ENCODE measurements at places on chromosomes 3 and 15. TPM values are rescaled to one million over a fixed set of nuclear protein-coding genes. Genes with fewer than 3 reads are reported as not detected.

The LRTM1 gene
- total RNA-seq: not detected

The CA12 gene
- 0.11 TPM for total RNA-seq

GRCh38 chr3:122555275-122556071 is 8.6 kb downstream of the PARP9 start:
- DNase-seq: no peak

GRCh38 chr3:40366203-40367162 is 20.5 kb upstream of the ENTPD3 start:
- DNase-seq: no peak

The RTP1 gene
- not detected for total RNA-seq

- DNase-seq: no peak
Measured at GRCh38 chr3:61687206-61687605, 125.8 kb downstream of the PTPRG start.

GRCh38 chr3:58175437-58176184 is 35.2 kb downstream of the DNASE1L3 start:
- DNase-seq: no peak

DNA sequence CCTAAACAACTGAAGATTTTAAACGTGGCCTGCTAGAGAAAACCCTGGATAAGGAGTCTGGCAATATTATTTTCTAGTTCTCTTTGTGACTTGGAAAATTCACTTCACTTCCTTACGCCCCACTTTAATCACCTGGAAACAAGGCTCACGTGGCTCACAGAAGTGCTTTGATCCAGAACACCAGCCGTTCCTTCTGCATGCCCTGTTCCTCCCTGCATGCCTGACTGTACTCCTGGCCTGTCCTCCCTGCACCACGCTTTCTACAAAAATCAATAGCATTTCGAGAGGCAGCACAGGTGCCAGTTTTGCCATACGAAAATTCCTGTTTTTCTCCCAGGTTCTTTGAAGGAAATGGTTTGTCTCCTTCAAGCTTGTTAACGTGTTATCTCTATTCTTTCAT is 474.2 kb upstream of the RGMA start:
- DNase-seq: no peak

- peak; percentile 47 for DNase-seq
Measured at GRCh38 chr15:41993472-41994170, 21.3 kb upstream of the EHD4 start.

DNA sequence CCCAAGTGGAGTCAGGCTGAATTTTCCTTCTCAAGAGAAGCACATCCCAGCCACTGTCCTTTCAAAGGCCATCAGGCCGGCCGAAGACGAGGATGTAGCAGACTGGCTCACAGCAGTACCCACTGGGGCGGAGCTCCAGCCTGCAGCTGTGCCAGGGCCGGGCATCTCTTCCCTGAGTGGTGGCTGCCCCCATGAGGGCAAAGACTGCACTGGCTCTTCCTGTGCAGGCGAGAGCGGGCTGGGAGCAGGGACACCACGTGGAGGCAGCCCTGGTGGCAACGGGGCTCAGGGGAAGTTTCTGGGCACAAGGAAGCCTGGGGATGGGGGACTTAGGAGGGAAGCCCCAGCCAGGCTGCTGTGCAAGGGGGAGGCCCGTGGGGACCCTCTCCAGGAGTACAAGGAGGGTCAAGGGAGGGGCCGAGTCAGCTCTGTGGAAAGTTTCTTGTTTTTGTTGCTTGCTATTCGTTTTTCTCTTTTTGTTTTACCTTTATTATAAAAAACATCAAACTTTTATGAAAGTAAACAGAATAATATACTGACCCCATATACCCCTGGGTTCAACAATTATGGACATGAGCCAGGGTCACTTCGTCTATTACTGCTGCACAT is 66.1 kb downstream of the RPN1 start:
- DNase-seq: no peak

The SOX2 gene
- total RNA-seq: not detected

The WDR49 gene
- total RNA-seq: 3.4 TPM

DNA sequence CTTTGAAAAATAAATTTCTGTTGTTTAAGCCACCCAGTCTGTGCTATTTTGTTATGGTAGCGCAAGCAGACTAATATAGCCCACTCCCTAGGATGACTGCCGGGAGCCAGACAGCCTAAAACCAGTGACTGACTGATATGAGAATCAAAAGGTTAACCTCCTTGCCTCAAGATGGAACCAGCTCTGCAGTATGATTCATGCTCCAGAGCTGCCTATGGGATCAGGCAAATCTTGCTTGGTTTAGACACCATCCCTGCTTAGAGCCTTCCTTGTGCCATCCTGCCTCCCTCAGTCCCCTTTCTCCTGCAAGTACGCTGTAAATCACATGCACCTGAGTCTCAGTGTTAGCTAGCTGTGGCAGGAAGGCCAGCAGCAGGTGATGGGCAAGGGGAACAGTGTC is 39.3 kb downstream of the TRANK1 start:
- no peak for DNase-seq

DNA sequence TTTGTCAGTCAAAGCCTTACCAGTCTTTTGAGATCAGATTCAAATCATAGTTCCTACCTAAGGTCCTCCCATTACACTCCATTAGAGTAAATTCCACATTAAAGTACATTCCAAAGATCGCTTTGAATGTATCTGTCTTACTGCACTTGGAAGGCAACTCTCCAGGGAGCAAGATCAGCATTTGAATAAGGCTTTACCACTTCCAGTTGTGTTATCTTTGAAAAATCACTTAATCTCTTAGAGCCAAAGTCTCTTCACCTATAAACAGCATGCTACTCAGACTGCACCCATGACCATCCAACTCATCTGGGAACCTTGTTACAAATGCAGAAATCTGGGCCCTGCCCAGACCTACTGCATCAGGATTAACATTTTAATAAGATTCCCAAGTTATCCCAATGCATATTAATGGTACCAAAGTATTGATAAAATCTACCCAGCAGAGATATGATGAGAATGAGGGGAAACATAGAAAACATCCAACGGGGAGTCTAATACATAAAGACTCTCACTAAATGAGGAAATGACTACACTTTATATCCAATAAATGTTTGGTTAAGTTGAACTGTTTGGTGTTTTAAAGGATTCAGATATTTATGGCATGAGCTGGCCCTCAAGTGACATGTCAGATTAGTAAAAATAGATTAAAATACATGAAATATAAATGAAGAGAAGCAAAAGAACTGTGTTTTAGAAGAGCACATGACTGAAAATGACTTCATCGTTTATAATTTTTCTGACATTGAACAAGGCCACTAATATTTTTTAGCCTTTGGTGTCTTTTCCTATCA is 75.9 kb downstream of the TNIK start:
- no peak for DNase-seq

DNA sequence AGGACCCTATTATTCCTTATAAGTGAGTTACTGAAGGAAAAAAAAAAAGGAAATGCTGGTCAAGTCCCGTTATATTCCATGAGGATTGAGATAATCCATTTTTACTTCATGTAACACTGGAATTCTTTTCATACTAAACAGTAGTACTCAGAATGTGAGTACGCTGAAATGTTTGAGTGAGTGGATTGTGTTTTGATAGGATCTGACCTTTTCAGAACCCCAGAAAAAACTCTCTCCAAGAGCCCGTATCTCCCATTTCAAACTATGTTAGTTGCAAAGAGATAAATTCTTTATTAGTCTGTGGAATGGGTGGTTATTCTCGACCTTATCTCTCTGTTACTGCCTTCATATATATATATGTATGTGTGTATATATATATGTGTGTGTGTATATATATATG is 2.5 kb upstream of the LPP start:
- DNase-seq: no peak

The TIMP4 gene
- total RNA-seq: 4.3 TPM

The CCDC54 gene
- total RNA-seq: not detected

The DGKG gene
- total RNA-seq: 48.7 TPM

GRCh38 chr3:151377768-151378385 is 6.7 kb downstream of the P2RY12 start:
- no peak for DNase-seq

DNA sequence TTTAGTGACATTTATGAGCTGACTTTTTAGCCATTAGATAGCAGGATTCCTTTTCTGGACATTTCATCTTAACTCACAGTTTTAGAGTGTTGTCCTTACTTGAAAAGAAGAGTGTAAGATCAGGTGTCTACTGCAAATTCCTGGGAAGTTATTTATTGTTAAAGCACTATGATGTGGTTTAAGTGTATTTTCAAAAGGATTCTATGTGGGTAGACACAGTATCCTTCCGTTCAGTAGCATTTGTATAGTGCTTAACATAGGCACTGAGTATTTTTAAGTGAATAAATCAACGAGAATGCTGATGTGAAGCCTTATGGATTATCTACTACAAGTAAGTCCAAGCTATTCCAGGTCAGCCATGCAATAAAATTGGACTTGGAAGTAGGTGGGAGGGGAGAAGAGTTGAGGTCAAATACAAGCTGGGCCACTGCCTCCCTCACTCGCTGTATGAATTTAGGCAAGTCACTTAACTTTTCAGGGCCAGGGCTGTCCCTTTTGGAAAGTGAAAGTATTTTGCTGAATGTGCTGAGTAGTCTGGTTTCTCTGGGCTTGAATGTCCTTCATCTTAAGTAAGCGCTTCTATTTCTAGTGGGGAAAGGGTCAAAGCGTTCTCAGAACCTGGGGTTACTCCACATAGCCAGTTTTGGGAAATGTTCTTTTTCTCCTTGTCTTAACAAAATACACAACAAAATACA is 48.6 kb downstream of the GAP43 start:
- DNase-seq: no peak

The GRAMD1C gene
- 0.70 TPM for total RNA-seq

DNA sequence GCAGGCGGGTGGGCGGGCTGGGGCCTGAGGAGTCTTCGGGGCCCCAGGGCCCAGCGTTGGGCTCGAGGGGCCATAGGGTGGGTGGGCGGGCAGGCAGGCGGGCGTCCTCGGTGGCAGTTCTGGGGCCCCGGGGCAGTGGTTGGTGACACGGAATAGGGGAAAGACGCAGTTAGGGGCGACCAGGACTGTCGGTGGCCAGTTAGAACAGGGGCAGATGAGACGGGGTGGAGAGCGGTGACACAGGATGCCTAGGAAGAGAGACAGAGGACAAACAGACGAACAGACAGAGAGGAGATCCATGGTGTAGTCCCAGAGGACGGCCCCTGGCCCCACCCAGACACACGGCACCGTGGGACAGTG is 36.5 kb downstream of the GRIP2 start:
- DNase-seq: peak; percentile 41

- DNase-seq: no peak
Measured at GRCh38 chr3:111519178-111519855, 22.7 kb upstream of the CD96 start.

The GOLGA8T gene
- total RNA-seq: 1.6 TPM

The CHRFAM7A gene
- total RNA-seq: 3.8 TPM

- no peak for DNase-seq
Measured at GRCh38 chr3:171936191-171936841, 93.2 kb downstream of the TMEM212 start.

GRCh38 chr15:68489421-68489820 is 57.5 kb upstream of the ITGA11 start:
- no peak for DNase-seq

DNA sequence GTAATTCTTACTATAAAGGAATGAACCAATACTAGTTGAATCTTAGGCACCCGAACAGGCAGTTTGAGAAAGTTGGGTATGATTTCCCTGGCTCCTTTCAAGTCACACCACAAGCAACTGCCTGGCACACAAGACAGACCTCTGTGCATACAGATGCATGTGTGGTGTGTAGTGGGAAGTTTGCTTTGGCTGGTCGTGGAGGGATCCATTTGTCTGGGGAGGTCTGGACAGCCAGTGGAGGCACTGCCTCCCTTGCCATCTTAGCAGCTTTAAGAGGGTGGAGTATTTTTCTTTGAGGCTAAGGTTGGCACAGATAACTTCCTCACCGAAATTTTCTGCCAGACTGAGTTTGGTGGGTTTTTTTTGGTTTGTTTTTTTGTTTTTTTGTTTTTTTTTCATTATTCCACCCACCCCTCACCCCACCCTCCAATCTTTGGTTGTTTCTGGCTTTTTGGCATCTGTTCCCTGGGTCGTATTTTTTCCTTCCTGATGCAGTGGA is 97.1 kb downstream of the TMEM212 start:
- no peak for DNase-seq

The SYNM gene
- 395 TPM for total RNA-seq

The GNAT1 gene
- not detected for total RNA-seq

The QARS1 gene
- 149 TPM for total RNA-seq

- no peak for DNase-seq
Measured at GRCh38 chr15:57662091-57662744, 44.3 kb upstream of the POLR2M start.

DNA sequence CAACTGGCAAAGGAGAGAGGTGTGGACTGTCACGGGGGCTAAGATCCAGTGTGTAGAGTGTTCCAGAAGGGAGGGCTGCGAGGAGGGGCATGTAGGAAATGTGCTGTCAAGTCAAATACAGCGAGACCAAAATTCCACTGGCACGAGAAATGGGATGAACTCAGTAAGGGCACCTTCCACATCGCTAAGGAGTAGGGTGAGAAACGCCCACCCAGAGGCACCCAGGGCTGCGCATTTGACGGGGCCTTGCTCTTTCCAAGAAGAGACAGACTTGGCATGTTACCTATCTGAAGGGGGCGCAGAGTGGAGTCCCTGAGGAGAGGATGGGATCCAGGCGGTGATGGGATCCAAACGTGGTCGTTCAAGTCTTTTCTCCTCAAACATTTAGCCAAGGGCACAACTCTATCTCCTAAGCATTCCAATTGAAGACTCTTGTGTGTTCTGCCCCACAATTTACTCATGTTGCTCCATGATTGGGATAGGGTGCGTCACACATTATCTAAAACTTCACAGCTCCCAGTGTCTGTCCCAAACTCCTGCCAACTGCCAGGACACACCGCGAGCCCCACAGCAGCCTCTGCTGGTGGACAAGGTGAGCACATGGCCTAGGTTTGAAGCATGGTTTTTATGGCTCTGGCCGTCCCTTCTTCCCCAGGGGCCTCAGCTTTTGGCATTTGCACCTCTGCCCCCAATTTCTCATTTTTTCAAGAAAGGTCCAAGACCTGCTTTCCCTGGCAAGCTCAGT is 7.6 kb downstream of the SELENOS start:
- no peak for DNase-seq

The ECE2 gene
- 0.19 TPM for total RNA-seq

The LMAN1L gene
- total RNA-seq: 7.9 TPM

The FRMD4B gene
- total RNA-seq: 10.8 TPM

DNA sequence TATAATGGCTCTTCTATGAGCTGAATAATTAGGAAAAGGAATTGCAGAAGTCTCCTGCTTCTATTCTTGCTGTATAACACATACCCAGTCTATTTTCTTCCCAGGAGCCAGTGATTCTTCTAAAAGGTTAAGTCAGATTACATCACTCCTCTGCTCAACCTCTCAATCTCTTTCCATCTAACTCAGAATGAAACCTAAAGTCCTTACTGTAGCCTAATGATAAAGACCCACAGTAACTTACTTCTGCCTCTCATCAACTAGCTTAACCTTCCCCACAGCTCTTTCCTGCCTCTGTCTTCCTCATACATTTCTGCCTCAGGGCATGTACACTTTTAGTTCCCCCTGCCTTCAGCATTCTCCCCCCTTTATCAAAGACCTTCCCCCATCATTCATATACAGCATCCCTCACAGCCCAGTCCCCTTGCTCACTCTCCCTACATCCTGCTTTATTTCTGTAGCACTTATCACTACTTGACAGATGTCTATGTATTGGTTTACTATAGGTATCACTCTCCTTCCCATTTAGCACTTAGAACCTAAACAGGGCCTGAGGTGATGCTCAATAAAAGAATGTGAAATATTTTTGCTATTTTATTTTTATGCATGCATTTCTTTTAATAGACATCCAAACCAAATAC is 28.5 kb upstream of the CMTM6 start:
- DNase-seq: no peak

GRCh38 chr15:65323071-65323511 is 18.6 kb downstream of the RNU5B-1 start:
- DNase-seq: peak; percentile 83

GRCh38 chr3:71069797-71070196 is 513.7 kb downstream of the FOXP1 start:
- DNase-seq: no peak

The A4GNT gene
- total RNA-seq: not detected

The SLC9C1 gene
- total RNA-seq: 3.9 TPM

The HRG gene
- not detected for total RNA-seq
